ENCODE measurements at places on chromosomes 5 and 9.

DNA sequence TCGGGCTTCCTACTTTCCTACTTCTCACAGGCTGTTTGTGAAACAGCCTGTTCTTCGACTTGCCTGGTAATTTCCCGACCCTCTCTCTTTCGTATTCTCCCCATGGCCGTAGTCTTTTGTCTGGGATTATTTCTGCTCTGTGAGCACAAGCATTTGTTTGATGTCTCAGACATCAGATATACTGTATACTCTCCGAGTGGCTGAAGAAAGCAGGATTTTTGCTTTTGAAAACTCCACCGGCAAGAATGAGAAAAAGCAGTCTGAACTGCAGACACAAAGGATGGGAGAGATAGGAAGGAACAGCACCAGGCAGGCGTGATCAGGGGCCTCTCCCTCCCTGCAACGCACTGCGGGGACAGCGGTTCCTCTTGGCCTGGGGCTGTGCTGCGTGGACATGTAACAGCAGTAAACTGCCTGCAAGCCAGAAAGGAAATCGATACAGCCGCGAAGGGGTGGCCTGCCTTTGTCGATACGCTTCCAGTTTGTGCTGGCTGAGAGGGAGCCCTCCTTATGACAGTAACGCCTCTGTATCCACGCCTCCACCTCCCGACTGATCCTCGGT is 313.9 kb upstream of the TLE4 start:
- DNase-seq = no peak

- no peak for DNase-seq
These were observed 333.8 kb upstream of the GRIN3A start for GRCh38 chr9:102072059-102072764.

- no peak for DNase-seq
These were observed 115.3 kb downstream of the GDNF start for GRCh38 chr5:37724395-37725125.

DNA sequence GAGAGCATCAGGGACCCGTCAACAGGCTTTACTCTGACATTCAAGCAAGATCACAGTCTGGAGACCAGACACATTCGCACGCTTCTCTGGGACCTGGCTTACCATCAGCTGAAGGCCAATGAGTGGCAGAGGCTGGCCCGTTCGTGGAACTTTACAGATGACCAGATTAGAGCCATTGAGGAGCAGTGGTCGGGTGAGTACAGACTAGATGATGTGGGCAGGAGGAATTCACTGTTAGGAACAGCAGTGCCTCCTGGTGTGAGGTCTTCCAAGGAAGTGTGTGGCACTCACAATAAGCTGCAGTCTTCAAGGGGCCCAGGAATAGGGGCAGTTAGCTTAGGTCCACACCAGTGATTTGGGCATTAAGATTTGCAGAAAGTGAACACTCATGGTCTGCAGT is 50.4 kb downstream of the POC5 start:
- DNase-seq = no peak

DNA sequence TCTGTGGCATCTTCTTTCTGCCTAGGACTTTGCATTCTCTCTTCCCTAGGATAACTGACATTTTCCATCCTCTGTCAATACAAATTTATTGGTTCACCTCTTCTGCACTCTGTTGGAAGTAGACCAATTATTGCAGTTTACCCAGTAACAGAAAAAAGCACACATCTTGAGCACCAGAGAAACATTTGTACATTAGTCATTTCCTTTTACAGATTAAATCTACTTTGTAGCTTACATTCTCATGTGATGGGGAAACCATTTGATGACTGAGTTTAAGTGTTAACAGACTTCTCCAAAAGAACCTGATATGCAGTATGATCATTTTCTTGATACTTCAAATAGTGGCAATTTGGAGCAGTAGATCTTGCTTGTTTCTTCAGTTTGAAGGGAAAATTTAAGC is 1098.8 kb downstream of the DTWD2 start:
- DNase-seq = no peak

DNA sequence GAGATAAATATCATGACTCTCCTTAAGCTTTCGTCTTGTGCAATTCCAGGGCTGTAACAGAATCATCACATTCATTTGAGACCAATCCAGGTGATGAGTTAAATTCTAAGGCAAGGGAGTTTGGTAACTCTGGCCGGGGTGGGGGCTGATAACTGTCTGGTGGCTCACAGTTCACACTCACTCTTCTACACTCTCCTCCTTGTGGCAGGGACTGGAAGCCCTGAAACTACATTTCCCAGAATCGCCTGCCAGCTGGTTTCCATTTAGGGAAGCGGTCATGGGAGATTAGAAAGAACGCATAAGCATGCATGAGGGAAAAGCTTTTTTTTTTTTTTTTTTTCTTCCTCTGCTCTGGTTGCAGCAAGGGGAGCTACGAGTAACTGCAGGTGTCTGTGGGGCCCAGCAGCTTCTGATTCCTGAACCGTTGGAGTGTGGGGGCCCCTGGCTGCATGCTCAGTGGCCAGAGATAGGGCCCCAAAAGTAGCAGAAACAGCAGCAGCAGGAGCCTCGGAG is 154.8 kb upstream of the TBC1D2 start:
- no peak for DNase-seq

- no peak for DNase-seq
These were observed 64.5 kb upstream of the ADAMTS2 start for GRCh38 chr5:179409806-179410205.

DNA sequence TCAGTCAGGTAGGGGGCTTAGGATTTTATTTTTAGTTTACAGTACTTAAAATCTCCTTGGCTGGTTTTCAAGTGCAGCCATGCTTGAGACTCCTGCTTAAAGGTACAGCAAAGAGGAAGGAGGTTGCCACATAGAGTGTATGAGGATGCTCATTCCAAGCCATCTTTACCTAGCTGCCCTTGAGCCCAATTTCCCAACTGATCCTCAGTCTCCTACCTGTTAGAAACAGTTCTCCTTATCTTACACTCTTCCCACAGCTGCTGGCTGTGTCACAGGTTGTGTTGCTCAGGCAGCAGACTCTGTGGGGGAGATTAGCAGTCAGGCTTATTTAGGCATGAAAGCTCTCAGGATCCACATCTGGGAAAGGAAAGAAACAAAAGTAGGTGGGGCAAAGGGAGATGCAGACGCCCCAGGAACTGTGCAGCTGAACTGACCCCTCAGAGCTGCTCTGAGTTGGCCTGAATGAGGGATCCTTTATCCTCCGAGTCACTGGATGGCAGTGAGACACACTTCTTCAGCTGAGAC is 95.1 kb downstream of the NMUR2 start:
- no peak for DNase-seq

DNA sequence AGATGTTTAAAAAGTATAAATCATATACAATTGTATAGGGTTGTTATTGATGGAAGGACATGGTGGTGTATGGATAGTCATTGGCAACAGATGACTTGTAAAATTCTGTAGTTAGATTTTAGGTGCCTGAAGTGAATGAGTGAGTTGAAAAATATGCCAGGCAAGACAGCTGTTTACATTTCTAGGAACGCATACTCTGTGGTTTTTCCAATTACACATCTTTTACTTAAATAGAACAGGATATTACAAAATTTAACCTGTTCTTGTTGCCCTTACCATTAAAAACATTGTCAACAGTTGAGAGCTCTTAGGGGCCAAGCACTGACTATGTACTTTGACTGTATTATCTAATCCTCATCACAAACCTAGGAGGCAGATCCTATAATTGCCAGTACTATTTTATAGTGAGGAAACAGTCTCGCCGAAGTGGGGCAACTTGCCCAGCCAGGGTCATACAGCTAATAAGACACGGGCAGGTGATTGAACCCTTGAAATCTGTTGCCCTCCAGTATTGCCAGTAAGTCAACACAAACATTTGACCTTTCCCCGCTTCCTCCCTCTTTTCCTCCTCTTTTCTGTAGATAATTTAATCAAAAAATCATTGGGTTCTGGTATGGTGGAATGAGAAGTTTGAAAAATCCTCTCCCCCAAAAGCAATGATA is 88.6 kb downstream of the MACROH2A1 start:
- no peak for DNase-seq

DNA sequence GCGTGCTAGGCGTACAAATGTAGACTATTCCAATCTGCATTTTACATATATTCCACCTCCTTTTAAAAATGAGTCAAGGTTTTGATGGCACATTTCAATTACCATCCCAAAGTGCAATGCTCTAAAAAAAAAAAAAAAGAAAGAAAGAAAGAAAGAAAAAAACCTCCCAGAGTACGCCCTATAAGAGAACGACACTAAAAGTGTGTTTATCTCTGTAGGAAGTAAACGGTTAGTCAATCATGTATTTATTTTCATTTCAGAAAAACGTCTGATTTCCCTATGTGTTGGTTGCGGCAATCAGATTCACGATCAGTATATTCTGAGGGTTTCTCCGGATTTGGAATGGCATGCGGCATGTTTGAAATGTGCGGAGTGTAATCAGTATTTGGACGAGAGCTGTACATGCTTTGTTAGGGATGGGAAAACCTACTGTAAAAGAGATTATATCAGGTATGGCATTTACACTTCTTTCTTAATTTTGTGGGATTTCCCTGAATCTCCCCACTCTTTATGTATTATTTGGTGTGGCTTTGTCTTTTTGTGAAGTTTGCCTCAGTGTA is 1.1 kb downstream of the ISL1 start:
- no peak for DNase-seq

Measured in gastrocnemius medialis (tissue), 4 donors.